ENCODE measurements at places on chromosomes 16 and 17.

- H3K27ac ChIP-seq = no peak overlapping the region
- no peaks in the 10 kb centered on the region for H3K27me3 ChIP-seq
- DNase-seq = no peak
Observed at GRCh38 chr16:54812229-54812628, 118.4 kb upstream of the IRX5 start.

DNA sequence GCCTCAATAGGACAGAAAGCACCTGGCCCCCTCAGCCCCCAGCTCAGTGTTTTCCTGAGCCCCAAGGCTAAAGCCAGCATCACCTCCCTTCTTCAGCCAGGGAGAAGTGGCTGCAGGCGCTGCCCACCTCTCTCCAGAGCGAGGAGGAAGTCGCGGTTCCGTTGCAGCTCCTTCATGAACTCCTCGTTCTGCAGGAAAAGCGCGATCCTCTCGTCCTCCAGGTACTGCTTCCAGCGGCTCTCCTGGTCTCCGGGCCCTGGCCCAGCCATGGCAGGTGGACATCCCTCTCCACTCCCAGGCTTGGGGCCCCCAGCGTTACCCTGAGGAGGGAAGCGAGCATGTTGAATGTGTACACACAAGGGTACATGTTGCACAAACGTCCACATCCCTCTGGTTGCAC is 22.7 kb upstream of the MRPS23 start:
- H3K4me3 ChIP-seq = no peak overlapping the region
- H3K36me3 ChIP-seq = no peaks in the 10 kb centered on the region
- peaks cover 36% of the 10 kb centered on the region for H3K27me3 ChIP-seq
- peaks cover 25% of the 10 kb centered on the region for H3K4me1 ChIP-seq

DNA sequence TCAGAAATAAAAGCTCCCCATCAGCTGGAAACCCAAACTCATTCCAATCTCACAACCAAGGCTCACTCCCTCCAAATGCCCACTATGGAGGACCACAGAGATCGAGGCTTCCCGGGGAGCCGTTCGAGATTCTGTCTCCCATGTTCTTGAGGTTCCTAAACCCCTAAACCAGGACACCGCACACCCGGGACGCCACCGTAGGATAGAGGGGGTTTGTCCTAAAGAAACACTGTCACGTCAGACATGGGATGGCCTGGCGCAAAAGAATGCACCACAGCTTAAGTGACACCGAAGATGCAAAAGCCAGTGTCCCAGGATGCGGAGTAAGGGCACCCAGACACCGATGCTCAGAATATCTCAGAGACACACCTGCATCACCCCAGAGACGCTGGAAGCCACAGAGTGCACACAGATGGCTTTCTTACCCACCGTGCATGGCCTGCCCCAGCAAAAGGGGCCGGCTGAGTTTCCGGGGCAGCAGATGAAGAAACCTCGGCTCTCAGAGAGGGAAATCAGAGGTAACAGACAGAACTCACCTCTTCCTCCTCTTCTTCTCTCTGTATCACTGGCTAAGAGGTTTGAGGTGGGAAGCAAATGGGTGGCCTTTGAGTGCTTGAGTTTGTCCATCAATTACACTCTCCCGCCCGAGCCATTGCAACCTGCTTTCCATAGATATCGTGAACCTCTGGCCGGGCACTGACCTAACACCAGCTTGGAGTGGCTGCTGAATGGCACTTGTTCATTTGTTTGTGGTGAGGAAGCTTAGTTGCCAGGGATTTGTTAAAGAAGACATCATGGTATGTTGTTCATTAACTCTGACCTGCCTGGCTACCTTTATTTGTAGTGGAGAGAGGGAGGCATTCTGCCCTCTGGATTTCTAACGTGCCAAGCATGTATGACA is 65.1 kb upstream of the TNRC6C start:
- H3K27ac ChIP-seq = peak overlapping the region; percentile 91
- no peaks in the 10 kb centered on the region for H3K36me3 ChIP-seq
- DNase-seq = no peak
- H3K4me1 ChIP-seq = peaks cover 20% of the 10 kb centered on the region
- no peaks in the 10 kb centered on the region for H3K27me3 ChIP-seq

DNA sequence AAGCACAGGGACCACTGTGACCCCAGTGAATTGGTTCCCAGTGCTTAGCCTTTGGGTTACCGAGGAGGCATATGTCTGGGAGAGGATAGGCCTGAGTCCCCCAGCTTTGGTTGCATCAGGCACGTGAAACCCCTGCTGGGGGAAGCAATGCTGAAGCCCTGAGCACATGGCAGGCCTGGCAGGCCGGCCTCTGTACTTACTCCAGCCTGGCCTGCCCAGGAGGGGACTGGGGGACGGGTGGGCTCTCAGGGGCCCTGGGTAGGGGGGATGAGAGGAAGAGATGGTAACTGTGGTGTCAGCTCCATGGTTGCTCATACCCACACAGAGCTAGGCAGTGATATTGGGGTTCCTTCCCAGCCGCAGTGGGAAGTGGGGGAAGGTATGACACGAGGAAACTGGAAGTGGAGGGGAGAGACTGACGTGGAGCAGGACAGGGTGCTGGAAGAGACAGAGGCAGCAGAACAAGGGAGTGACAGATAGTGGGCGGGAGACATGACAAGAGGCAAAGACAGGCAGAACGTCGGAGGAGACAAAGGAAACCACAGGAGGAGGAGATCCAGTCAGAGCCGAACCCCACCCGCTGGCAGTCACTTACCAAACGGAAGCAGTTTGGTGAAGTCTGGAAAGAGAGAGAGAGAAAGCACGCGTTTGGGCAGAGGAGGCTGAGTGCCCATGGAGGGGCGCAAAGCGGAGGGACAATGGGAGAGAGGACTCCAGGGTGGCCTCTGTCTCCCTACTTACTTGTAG is 9.1 kb downstream of the TMEM208 start:
- H3K36me3 ChIP-seq = peaks cover 7% of the 10 kb centered on the region
- peak overlapping the region; percentile 43 for H3K4me3 ChIP-seq

DNA sequence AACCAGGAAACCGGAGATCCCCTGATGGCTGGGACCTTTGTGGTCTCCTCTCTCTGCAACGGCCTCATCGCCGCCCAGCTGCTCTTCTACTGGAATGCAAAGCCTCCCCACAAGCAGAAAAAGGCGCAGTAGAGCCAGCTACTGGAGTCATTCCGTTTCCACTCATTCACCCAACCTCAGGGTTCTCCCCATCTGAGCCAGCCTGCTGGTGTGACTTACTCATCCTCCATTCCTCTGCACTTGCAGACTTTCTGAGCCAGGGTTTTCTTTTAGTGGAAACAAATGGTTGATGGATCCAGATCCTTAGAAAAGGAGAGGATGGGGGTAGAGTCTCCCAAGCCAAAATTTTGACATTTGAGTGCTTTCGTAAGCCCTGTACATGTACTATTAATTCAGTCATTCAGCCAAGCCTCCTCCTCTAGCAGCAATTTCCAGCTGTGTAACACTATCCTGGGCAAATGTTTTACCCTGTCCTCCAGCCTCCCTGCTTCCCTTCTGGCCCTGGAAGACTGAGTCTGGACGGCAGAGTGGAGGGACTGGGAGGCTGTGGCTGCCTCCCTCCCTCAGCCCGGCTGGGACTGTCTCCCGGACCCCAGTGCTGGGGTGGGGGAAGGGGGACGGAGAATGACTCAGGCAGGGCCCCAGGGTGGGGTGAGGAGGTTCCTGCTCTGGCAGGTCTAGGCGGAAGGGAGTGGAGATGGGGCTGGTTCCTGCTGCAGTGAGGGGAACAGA is 2.3 kb downstream of the SOX15 start:
- DNase-seq = no peak
- H3K4me3 ChIP-seq = no peak overlapping the region
- H3K36me3 ChIP-seq = peaks cover 31% of the 10 kb centered on the region
- no peak overlapping the region for H3K27ac ChIP-seq
- peaks cover 28% of the 10 kb centered on the region for H3K4me1 ChIP-seq

DNA sequence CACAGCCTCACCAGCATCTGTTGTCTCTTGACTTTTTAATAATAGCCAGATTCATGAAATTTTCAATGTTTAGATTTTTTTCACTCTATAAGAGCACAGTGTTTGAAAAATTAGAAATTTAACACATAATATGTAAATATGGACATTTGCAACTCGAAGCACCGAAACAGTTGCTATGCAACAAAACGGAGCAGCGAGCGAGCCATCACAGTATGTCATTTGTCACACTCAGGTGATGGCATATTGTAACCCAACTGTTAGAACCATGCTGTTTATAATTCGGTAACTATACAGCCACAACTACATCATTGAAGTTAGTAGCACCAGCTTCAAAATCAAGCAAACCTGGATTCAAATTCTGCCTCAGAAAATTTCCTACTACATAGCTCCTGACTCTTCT is 410.8 kb downstream of the NPIPA8 start:
- H3K27ac ChIP-seq = no peak overlapping the region
- H3K36me3 ChIP-seq = no peaks in the 10 kb centered on the region
- no peak overlapping the region for H3K4me3 ChIP-seq

GRCh38 chr16:2244301-2244700 is 7.1 kb downstream of the ECI1 start:
- DNase-seq = no peak
- no peaks in the 10 kb centered on the region for H3K4me1 ChIP-seq
- no peaks in the 10 kb centered on the region for H3K36me3 ChIP-seq
- H3K27me3 ChIP-seq = no peaks in the 10 kb centered on the region
- no peak overlapping the region for H3K27ac ChIP-seq

DNA sequence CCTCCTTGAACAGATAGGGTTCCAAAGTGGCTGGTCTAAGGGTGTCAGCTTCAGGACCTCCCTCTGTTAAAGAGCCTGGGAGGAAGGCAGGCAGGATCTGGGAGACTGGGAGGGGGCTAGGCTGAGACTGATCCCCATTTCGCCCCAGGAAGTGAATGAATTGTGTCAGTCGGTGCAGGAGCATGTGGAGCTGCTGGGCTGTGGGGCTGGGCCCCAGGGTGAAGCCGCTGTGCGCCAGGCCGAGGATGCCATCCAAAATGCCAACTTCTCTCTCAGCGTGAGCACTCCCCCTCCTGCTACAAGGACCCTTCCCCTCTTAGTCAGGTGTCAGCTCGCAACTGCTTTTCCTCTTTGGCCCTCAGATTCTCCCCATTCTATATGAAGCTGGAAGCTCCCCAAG is 6.1 kb downstream of the CARMIL2 start:
- no peak overlapping the region for H3K4me3 ChIP-seq
- peaks cover 34% of the 10 kb centered on the region for H3K4me1 ChIP-seq
- no peaks in the 10 kb centered on the region for H3K27me3 ChIP-seq
- no peak for DNase-seq
- H3K36me3 ChIP-seq = peaks cover 56% of the 10 kb centered on the region

DNA sequence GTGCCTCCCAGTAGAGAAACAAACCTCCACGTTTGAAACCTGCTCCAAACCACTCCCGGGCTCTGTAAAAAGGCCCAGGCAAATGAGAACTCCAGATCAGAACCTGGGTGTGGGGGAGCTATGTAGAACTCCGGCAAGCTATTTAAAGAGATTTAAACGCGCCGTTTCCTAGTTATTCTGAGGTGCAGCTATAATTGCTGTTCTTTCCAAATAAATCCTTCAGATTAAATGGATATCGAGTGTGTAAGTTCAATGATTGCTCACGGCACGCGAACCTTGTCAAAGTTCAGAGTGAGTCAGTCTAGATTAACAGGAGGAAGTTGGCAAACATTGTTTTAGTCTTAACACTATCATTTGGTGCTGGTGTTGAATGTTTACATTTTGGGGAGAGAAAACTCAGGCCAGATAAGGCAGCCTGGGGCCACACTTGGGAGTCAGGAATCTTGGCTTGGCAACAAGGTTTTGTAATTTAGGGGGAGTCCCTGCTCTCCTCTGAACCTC is 92.9 kb upstream of the SALL1 start:
- peaks cover 2% of the 10 kb centered on the region for H3K4me1 ChIP-seq
- H3K27ac ChIP-seq = no peak overlapping the region
- peaks cover 4% of the 10 kb centered on the region for H3K27me3 ChIP-seq
- no peak for DNase-seq
- H3K4me3 ChIP-seq = no peak overlapping the region
- H3K36me3 ChIP-seq = no peaks in the 10 kb centered on the region

DNA sequence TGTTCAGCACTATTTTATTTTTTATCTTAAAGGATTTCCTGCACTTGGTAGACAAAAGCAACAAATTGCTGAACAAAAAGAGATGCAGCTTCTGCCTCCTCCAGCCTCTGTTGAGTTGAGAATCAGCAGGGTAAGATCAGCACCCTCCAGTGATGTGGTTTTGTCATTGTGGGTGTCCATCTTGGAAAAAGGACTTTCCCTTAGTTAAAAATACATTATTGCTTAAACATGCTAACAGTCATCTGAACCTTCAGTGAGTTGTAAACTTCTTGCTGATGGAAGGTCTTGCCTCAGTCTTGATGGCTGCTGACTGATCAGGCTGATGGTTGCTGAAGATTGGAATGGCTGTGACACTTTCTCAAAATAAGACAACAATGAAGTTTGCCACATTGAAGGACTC is 101.2 kb downstream of the PHKB start:
- no peaks in the 10 kb centered on the region for H3K27me3 ChIP-seq
- H3K27ac ChIP-seq = no peak overlapping the region
- peaks cover 36% of the 10 kb centered on the region for H3K36me3 ChIP-seq
- DNase-seq = no peak

DNA sequence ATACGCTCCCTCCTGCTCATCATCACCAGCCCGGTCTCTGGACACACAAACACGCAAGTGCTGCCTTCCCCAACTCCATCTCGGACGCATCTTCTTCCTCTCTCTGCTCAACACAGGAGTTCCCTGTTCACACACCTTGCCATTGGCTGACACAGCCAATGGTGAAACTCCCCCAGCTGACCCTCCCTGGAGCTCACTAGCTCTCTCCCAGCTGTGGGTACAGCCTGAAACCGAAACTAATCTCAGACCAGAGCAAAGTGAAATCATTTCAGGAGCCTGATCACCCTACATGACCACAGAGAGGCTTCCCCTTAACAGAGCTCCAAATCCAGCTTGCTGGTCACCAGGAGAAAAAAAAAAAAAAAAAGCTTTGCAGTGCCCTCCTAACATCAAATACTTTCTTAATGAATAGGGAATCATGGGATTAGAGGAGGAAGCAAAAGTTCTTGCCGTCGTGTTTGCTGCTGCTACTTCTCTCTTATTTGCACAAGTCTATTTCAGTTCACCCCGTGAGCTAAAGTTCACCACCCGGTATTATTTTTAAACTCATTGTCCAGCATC is 8.3 kb downstream of the CUEDC1 start:
- H3K36me3 ChIP-seq = no peaks in the 10 kb centered on the region
- no peaks in the 10 kb centered on the region for H3K27me3 ChIP-seq
- peak; percentile 23 for DNase-seq
- H3K27ac ChIP-seq = peak overlapping the region; percentile 50

GRCh38 chr16:48272837-48273421 is 25.6 kb upstream of the ABCC11 start:
- H3K4me3 ChIP-seq = no peak overlapping the region
- no peak overlapping the region for H3K27ac ChIP-seq
- peaks cover 15% of the 10 kb centered on the region for H3K4me1 ChIP-seq
- H3K27me3 ChIP-seq = no peaks in the 10 kb centered on the region
